ENCODE measurements at places on chromosomes 4 and X.

DNA sequence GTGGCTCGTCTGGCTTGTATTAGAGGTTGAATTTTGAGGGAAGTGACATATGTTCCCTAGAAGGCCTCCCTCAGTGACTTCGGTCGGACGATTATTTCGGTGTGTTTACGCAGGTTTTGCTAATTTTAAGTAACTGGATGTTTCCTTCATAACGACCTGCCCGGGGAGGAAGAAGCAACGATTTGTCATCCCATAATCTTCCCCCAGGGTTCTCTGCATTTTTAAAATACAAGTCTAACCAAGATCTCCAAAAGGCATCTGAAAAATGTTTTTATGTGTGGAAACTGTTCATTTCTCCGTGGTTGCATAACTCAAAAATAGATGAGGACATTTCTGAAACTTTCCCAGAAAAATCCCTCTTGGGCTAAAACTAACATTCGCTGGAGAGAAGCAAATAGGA lies 195.4 kb downstream of the SHOX start:
- DNase-seq = peak; percentile 15

GRCh38 chrX:152950786-152951185 lies 43.1 kb downstream of the PNMA5 start:
- peak; percentile 0 for DNase-seq

DNA sequence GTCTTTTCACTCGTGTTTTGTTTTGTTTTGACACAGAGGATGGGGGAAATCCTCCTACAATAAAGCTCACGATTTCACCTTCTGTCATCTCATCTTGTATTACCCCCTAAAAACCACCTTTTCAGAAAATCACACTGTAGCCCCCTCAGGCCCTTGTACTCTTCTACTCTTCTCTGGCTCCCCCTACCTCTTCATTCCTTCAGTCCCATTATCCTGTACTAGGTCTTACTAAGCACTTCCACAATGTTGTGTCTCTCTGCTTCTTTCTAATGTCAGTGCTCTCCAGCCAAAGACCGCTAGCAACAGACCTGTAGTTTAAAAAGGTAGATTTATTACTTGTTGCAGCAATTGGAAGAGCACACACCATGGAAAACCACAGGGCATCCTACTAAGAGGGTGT lies 30.0 kb upstream of the RNF128 start:
- DNase-seq = no peak

DNA sequence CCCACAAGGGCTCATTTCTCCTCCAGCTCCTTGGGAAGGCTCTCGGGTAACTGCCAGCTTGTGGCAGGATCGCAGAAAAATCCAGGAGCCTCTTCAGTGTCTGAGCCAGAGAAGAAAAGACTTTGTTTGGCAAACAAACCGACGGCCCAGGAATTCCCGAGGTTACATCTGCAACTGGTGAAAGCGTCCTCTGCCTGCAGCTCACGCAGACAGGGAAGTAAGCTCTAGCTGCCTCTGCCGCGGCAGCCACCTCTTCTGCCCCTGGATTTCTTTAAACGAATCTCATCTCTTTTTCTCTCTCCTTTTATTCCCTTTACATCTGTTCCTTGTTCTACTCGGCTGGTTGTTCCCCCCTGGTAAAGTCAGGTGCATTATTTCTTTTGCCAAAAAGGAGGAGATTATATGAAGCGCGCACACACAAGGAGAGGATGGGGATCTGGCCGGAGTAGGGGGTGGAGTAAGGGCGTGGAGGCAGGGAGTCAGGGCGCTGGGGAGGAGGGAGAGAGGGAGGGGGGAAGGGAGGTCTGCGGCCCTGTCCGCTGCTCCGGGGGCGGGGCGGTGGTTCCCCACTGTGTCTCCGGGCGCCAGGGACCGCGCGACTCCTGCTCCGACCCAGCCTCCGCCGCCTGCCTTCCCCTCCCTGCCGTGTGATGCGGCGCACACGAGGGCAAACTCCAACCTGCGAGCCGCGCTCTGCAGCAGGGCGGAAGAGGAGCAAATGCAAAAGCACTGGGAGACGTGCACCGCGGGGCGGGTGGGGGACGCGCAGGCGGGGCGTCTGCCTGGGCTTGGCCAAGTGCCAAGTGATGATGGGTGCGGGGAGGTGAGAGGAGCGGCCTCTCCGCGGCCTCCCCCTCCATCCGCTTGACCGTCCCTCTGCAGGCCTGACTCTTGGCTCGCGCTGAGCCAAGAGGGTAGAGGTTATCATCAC lies at the start of gene DCHS2:
DCHS2 (minus strand) TSS at position 459 of the 931 bp plus-strand sequence; CDS start at position 15, 444 bp downstream.
- peak; percentile 13 for DNase-seq

DNA sequence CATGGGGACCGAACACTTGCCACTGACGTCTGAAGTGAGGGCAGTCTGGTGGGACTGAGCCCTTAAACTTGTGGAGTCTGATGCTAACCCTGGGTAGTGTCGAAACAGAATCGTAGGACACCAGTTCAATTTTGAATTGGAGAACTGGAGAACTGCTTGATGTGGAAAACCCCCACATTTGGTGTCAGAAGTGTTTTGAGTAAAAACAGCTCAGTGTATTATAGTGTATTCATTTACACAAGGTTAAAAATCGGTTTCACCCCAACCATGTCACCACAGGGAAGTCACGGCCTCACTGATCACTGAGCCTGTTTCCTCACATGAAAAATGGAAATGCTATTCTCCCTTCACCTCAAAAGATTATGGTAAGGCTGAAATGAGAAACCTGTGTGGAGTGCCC lies 21.9 kb downstream of the PIN4 start:
- no peak for DNase-seq
